Heart right ventricle (tissue), 16 donors: ENCODE measurements at places on chromosomes 1 and 21.

DNA sequence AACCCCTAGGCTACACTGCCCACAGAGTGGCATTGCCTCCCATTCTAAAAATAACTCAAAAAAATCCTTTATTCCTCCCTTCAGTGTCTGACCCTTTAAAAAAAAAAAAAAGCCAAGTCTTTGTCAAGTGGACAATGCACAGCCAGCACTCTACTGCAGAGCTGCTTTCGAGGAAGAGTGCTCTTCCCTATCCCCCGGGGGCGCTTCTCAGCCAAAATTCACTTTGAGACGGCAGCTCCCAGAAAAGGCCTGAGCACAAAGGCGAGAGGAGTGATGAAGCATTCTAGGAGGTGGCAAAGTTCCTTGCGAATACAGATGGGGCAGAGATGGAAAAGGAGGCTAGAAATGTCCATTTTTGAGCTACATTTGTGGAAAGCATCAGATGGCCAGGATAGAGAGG is 23.3 kb downstream of the EPHA10 start:
- no peak overlapping the region for H3K4me3 ChIP-seq
- H3K4me1 ChIP-seq, result no peaks in the 10 kb centered on the region
- H3K27ac ChIP-seq, result no peak overlapping the region

DNA sequence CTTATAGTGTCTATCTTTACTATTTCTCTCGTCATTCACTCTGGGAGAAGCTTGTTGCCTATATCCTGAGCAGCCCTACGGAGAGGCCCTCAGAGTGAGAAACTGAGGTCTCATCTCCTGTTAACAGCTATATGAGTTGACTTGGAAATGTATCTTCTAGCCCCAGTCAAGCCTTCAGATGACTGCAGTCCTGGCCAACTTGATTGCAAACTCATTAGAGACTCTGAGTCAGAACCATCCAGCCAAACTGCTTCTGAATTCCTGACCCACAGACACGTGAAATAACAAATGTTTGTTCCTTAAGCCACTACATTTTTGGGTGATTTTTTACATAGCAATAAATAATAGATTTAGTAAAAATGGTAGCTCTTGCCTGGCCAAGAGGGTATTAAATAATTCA is 3.9 kb upstream of the ZBED6 start:
- no peak overlapping the region for H3K4me3 ChIP-seq
- no peak overlapping the region for H3K27ac ChIP-seq
- H3K27me3 ChIP-seq, result no peaks in the 10 kb centered on the region
- no peak for DNase-seq

- H3K4me1 ChIP-seq, result peaks cover 60% of the 10 kb centered on the region
- H3K27ac ChIP-seq, result peak overlapping the region; percentile 96
- no peaks in the 10 kb centered on the region for H3K27me3 ChIP-seq
- no peak for DNase-seq
These were observed 108.0 kb upstream of the ARHGEF16 start for GRCh38 chr1:3346478-3346877.

DNA sequence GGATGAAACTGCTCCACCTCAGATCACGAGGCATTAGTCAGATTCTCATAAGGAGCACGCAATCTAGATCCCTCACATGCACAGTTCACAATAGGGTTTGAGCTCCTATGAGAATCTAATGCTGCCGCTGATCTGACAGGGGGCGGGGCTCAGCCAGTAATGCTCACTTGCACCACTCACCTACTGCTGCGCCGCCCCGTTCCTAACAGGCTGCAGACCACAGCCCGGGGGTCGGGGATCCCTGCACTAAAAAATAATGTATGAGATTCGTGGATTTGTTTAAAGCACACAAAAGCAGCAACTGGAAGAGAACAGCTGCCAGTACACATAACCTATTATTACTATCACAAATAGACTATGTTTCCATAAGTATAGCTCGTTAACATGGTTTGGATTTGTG is 72.9 kb downstream of the HLCS start:
- no peak for DNase-seq
- H3K27me3 ChIP-seq, result no peaks in the 10 kb centered on the region
- H3K36me3 ChIP-seq, result peaks cover 10% of the 10 kb centered on the region

GRCh38 chr21:46626975-46627501 is 8.4 kb upstream of the PRMT2 start:
- peak overlapping the region; percentile 70 for H3K27ac ChIP-seq
- DNase-seq, result no peak
- H3K4me1 ChIP-seq, result no peaks in the 10 kb centered on the region
- no peak overlapping the region for H3K4me3 ChIP-seq

- H3K4me1 ChIP-seq, result peaks cover 58% of the 10 kb centered on the region
- H3K27me3 ChIP-seq, result no peaks in the 10 kb centered on the region
- H3K36me3 ChIP-seq, result no peaks in the 10 kb centered on the region
These were observed 5.6 kb downstream of the JAK1 start for GRCh38 chr1:64960731-64961130.

DNA sequence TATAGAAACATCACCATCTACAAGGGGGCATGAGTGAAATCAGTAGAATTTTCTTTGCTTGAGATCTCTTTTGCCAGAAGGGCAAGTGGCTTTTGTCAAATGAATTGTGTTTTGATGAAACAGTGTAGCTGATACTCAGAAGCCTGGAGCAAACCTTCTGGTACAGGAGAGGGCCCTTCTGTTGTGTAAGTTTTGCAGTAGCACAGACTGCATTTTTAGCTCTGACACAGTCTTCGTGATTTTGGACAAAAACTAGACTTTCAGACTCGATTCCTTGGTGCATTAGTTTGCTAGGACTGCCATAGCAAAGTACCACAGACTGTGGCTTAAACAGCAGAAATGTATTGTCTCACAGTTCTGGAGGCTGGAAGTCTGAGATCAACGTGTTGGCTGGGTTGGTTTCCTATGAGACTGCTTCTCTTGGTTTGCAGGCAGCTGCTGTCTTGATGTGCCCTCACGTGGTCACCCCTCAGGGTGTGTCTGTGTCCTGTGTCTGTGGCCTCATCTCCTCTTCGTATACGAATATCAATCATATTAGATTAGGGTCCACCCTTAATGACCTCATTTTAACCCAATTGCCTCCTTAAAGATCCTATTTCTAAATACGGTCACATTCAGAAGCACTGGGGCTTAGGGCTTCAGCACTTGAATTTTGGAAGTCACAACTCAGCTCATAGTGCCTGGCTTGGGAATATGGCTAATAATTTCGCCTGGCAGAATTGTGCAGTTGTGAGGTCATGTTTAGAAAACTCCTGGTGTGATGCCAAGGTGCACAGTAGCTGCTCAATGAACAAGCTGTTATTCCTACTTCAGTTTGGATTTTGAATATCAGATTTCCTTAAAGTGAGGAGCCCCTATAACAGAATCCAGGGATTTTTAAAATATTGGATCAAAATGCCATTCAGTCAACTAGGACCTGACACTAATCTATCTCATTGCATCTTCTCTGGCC is 21.2 kb upstream of the DISC1 start:
- no peaks in the 10 kb centered on the region for H3K36me3 ChIP-seq
- no peak overlapping the region for H3K4me3 ChIP-seq
- DNase-seq, result no peak
- H3K27ac ChIP-seq, result no peak overlapping the region
- H3K4me1 ChIP-seq, result peaks cover 32% of the 10 kb centered on the region
- H3K27me3 ChIP-seq, result no peaks in the 10 kb centered on the region

DNA sequence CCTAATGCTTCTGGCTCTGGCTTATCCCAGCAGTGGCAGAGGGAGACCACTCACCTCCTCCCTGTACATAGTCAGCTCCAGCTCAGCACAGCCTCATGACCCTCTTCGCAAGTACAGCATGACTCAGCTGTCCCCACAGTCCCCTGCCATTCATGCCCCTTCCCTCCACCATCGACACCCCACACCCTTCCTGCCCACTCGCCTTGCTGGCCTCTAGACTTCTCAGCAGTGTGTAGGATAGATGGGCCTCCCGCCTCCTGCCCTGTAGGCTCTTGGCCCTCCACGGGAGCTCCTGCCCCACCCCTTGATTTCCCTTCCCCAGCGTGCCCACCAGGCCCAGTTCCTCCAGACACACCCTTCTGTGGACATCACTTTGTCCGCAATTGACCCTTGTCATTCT is 9.8 kb downstream of the NPR1 start:
- no peaks in the 10 kb centered on the region for H3K36me3 ChIP-seq
- H3K27me3 ChIP-seq, result no peaks in the 10 kb centered on the region
- H3K4me3 ChIP-seq, result no peak overlapping the region

GRCh38 chr21:43895196-43895595 is 30.2 kb downstream of the AGPAT3 start:
- no peak for DNase-seq
- no peak overlapping the region for H3K27ac ChIP-seq
- H3K4me1 ChIP-seq, result peaks cover 28% of the 10 kb centered on the region
- H3K36me3 ChIP-seq, result no peaks in the 10 kb centered on the region
- H3K4me3 ChIP-seq, result no peak overlapping the region
- H3K27me3 ChIP-seq, result no peaks in the 10 kb centered on the region

- H3K4me1 ChIP-seq, result no peaks in the 10 kb centered on the region
- no peaks in the 10 kb centered on the region for H3K27me3 ChIP-seq
- no peaks in the 10 kb centered on the region for H3K36me3 ChIP-seq
- no peak overlapping the region for H3K4me3 ChIP-seq
- H3K27ac ChIP-seq, result no peak overlapping the region
These were observed 28.7 kb downstream of the KCNAB2 start for GRCh38 chr1:6074192-6074901.

GRCh38 chr21:36684957-36685714 is 13.8 kb upstream of the SIM2 start:
- DNase-seq, result peak; percentile 32
- no peak overlapping the region for H3K4me3 ChIP-seq
- H3K27ac ChIP-seq, result peak overlapping the region; percentile 61
- H3K36me3 ChIP-seq, result no peaks in the 10 kb centered on the region
- H3K4me1 ChIP-seq, result no peaks in the 10 kb centered on the region

DNA sequence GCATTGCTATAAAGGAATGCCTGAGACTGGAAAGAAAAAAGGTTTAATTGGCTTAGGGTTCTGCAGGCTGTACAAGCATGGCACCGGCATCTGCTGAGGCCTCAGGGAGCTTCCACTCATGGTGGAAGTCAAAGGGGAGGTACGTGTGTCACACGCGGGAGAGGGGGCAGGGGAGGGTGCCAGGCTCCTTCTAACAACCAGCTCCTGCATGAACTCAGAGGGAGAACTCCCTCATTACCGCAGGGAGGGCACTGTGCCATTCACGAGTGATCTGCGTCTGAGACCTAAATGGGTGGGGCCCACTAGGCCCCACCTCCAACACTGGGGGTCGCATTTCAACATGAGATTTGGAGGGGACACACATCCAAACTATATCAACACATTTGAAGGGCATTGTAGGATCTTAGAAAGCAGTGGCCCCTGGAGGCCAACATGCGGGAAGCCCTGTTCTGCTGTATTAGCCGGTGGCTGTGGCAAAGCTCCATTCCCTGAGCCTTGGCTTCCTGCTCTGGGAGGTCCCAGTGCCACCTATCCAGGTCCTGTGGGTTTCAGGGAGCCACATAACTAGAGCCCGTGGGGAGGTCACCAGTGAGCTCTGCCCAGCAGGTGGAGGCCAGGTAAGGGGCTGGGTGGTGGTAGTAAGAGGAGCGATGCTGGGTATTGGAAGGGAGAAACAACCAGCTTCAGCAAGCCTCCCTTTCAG is 10.0 kb downstream of the WNT3A start:
- H3K4me3 ChIP-seq, result no peak overlapping the region
- no peak for DNase-seq
- H3K4me1 ChIP-seq, result no peaks in the 10 kb centered on the region
- no peak overlapping the region for H3K27ac ChIP-seq
- H3K36me3 ChIP-seq, result no peaks in the 10 kb centered on the region

DNA sequence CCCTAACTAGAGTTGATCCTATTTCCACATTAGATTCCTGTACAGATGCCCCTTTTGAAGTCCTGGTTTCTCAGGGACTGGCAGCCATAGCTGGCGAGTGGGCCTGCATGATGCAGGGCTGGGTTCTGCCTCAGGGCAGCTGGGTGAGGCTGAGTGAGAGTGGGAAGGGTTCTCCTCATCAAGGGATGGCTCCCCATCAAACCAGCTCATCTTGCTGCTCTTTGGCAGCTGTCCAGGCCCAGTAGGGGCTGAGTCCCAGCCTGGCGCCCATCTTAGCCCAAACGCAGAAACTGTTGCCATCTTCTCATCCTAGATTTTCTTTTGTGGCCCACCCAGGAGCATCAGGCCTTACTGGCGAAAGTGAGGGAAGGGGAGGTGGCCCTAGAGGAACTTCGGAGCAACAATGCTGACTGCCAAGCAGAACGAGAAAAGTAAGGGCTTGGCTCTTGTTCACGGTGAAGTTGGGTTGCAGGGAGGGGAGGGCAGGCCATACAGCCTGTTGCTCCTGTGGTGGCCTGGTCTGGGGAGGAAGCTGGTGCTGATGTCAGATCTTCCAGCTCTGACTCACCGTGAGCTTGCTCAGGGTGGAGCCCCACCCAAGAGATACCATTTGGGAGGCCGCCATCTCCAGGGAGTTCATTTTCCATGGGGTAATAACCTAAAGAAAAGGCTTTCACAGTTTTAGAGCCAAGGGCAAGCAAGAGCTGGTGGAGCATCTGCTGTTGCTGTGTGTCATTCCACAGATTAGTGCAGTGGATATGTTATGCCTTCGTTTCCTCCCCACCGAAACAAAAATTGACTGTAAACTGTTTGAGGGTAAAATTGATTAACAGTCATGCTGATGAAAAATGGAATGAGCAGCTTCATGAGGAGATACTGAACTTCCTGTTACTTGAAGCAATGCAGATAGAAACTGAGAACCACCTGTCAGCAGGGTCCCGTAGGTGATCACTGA is 34.7 kb downstream of the TUFT1 start:
- H3K4me3 ChIP-seq, result no peak overlapping the region
- H3K4me1 ChIP-seq, result no peaks in the 10 kb centered on the region
- no peaks in the 10 kb centered on the region for H3K36me3 ChIP-seq
- DNase-seq, result no peak
- no peak overlapping the region for H3K27ac ChIP-seq

DNA sequence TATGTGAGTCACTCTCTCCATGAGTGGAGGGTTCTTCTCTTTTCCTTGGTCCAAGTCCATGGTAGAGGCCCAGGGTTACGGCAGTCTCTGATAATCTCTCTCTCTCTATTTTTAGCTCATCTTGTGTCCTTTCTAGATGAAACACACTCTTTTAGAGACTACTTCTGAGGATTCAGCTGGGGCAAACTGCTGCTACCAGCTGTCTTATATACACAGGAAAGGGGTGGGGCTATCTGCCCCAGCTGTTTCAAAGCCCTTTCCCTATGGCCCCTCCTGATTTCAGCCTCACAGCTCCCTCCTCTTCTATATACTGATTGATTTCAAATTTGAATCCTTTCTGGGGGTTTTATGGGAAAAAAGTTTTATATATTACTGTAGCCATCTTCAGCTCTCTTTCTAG is 324.8 kb downstream of the RWDD3 start:
- no peaks in the 10 kb centered on the region for H3K27me3 ChIP-seq
- no peaks in the 10 kb centered on the region for H3K4me1 ChIP-seq
